ENCODE measurements at places on chromosomes 1 and 21. TPM values are rescaled to one million over a fixed set of nuclear protein-coding genes. Genes with fewer than 3 reads are reported as not detected.

CLCA4 gene
- not detected for polyA plus RNA-seq

MYOM3 gene
- polyA plus RNA-seq, result 0.06 TPM

CRYBG2 gene
- polyA plus RNA-seq, result not detected

ZNHIT6 gene
- polyA plus RNA-seq, result 7.3 TPM

NBL1 gene
- polyA plus RNA-seq, result 36.2 TPM

CYP4Z1 gene
- 0.03 TPM for polyA plus RNA-seq

KRTAP12-2 gene
- polyA plus RNA-seq, result not detected

GOLT1A gene
- not detected for polyA plus RNA-seq

C1orf87 gene
- not detected for polyA plus RNA-seq

FCRL2 gene
- polyA plus RNA-seq, result not detected

MPL gene
- 0.14 TPM for polyA plus RNA-seq

CA6 gene
- polyA plus RNA-seq, result not detected

BEST4 gene
- 0.21 TPM for polyA plus RNA-seq

DNA sequence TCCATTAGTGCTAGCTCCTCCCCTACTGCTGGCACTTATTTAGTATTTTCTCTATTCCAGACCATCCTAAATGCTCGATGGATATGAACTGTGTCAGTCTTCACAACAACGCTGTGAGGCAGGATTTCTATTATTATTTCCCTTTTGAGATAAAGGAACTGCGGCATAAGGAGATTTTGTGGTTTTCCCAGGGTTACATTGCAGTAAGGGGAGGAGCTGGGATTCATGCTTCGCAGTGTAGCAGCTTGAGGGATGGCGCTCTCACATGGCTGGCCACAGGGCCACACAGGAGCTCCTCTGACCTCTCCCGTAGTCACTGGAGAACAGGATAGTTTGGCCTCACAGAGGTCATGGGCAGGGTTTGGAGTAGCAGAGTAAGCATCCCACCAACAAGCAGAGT is 116.9 kb downstream of the BEND5 start:
- DNase-seq, result no peak

- no peak for DNase-seq
Observed at GRCh38 chr1:47785561-47786271, 211.5 kb downstream of the TRABD2B start.

DNA sequence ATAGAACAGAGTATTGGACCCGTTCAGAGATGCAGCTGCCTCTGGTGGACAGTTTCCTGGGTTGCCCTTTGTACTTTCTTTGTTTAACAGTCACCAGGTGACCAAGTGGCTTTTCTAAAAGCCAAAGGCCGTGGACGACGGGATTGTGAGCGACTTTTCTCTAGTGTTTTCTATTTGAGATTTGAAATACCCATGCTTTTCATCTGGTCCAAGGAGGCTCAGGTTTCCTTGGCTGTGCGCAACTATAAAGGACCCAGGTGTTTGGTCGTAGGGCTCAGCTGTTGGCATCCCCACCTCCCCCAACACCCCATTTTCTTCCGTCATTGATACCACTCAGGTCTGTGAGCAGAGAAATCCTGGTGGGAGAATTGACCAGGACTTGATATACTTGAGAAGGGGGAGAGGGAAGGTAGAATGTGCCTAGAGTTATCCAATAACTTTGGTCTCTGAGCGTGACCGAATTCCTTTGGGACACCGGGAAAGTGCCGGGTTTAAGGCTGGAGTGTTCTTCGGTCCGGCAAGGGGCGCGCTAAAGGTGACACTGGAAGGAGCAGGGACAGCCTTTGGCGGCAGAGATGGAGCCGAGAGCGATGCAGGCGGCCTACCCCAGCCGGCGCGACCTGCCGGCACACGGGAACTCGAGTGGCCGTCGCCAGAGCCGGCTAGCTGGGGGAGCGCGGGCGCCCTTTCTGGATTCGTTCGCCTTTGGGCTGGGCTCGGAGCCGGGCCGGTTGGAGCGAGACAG is 83.4 kb upstream of the BMP8A start:
- DNase-seq, result no peak

GRCh38 chr1:182704677-182705076 is 20.3 kb upstream of the RGS8 start:
- DNase-seq, result no peak

- DNase-seq, result no peak
Observed at GRCh38 chr1:14974361-14974760, 179.2 kb upstream of the TMEM51 start.

DNA sequence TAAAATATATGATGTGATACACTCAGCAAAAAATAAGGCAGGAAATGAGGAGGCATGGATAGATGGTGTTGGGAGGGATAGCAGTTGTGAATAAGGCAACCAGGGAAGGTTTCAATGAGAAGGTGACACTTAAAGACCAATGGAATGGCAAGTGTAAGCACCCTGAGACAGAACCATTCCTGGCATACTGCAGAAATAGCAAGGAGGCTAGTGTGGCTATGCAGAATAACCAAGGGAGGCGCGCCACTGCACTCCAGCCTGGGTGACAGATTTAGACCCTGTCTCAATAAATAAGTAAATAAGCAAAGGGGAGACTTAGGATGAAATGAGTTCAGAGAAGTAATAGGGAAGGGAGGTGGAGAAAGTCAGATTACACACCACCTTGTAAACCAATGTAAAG is 113.9 kb downstream of the TOMM20 start:
- DNase-seq, result no peak

DNA sequence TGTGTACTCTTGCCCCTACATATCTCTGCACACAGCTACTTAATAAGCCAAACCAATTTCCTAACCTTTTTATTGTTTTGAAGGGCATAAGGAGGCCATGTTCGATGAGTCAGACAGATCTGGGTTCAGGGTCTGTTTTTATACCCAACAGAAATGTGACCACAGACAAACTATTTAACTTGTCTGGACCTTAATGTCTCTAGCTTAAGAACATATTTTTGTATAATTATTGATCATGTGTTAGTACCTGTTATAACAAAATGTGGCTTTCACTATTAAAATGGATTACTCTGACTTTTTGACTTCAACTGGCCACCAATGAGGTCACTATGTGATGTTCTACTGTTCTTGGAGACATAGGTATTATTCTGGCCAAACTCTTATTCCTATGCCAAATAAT is 507.8 kb upstream of the USP24 start:
- DNase-seq, result no peak

- DNase-seq, result no peak
Observed at GRCh38 chr1:68121536-68121935, 71.1 kb upstream of the DIRAS3 start.

- DNase-seq, result no peak
Observed at GRCh38 chr21:31557421-31558188, 101.9 kb upstream of the SOD1 start.

DNA sequence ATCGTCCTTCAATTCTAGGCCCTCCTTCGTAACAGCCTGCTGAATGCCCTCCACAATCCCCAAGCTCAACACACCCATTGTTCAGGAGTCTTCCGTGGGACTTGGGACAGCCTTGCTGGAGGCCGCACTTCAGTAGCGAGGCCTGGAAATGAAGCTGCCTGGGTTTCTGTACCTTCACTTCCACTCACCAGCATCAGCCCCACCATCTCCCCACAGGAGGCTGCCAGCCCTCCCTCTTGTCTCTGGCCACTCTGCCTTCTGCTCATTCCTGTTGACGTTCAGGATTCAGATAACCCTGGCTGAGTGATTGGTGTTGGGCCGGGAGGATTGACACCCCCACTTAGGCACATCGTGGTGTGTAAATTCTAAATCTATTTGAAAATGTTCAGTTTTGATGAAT is 23.4 kb upstream of the CSF1 start:
- DNase-seq, result no peak

DNA sequence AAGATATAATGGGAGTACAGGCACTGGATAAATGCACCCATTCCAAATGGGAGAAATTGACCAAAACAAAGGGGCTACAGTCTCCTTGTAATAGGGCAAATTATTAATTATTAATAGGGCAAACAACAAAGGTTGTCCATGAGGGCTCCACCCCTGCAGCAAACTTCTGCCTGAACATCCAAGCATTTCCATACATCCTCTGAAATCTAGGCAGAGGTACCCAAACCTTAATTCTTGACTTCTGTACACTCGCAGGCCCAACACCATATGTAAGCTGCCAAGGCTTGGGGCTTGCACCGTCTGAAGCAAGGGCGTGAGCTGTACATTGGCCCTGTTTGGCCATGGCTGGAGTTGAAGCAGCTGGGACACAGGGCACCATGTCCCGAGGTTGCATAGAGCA is 33.7 kb downstream of the TNFSF4 start:
- DNase-seq, result no peak

DNA sequence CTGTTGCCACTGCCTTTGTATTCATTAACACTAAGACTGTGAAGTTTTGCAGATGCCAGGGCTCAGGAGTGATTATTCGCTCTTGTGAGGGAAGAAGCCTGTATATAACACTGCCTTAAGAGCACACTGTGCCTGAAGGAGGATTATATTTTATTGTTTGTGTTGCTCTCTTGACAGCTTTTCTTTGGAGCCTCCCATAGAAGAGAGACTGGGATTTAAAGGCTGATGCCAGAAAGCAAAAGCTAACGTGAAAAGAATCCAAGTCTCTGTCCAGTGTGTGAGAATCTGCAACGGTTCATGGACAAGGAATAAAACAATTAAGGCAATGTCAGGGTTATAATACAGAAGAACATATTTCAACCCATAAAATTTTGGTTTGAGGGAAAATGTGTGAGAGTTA is 316.8 kb downstream of the NFIA start:
- DNase-seq, result no peak

DNA sequence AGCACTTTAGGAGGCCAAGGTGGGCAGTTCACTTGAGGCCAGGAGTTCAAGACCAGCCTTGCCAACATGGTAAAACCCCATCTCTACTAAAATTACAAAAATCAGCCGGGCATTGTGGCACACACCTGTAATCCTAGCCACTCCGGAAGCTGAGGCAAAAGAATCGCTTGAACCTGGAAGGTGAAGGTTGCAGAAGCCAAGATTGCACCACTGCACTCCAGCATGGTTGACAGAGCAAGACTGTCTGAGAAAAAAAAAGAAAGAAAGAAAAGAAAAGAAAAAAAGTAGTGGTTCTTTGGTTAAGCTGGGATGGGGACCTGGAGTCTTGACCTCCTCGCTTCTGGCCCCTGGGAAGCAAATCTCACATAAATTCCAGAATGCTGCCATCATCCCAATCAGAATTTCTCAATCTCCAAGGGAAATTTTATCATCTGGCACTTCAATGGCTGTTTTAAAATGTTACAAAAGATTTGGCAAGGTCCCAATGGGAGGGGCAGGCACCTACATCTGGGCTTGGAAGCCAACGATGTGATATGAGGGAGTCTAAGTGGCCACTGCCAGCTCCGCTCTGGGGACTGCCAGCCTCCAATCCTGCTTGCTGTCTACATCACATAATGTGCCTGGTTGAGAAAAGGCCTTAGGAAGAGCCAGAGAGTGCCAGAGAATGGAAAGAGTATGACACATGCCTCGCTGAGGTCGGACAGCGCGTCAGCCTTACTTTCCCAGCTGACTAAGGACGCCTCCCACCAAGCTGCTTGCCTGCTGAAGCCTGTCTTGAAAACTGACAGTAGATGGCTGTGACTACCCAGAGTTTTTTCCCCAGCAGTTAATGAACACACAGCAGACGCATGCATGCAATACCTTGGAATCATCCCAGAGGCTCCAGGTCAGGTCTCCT is 42.1 kb upstream of the SRP9 start:
- DNase-seq, result peak; percentile 68

DNA sequence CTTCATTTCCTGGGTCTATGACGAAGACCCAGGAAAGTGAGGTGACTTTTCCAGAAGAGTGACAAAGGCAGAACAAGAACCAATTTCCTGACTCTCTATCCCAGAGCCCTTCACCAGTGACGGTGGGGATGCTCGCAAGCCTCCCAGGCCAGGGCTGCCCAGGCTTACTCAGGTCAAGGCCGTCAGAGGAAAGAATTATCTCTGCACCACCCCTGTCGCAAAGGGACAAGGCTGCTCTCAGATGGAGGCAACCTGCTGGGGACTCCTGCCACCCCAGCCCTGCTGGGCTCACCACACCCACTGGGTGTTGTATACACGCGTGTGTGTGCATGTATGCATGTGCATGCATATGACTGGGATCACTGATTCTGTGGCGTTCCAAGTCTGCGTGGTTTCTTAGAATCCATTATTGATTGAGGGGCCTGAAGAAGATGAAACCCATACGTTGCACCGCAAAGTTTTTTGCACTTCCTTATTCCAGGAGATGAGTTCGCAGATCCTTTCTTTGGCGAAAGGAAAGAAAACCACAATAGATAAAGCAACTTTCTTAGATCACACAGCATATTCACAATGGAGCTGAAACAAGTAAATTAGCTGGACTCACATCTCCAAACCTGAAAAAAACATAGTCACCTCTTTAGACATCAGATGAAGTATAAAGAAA is 255.8 kb downstream of the RHOU start:
- no peak for DNase-seq

DNA sequence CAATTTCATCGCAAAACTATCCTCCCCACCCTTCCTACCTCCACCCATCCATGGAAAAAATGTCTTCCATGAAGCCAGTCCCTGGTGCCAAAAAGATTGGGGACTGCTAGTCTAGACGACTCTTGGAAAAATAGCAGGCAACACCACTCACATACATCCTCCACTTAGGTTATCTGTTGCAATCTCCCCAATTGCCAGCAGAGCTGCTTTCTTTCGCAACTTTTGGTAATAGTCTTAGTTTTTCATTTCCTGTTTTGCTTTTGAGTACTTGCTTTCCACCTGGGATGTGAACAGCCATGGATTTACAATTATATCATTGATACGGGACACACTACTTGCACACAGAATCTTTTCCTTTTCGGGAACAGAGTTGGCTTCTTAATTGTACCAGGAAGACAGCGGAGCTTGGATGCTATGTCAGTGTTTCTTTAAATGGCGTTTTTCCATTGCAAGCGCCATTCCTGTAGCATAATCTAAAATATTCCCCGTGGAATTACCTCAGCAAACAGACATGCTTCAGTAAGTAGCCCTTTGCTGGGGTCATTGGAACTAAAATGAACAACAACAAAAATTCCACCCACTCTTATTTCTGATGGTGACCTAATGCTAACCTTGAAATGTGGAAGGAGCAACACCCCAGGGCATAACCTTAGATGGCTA is 183.3 kb upstream of the ADGRL2 start:
- DNase-seq, result no peak

DNA sequence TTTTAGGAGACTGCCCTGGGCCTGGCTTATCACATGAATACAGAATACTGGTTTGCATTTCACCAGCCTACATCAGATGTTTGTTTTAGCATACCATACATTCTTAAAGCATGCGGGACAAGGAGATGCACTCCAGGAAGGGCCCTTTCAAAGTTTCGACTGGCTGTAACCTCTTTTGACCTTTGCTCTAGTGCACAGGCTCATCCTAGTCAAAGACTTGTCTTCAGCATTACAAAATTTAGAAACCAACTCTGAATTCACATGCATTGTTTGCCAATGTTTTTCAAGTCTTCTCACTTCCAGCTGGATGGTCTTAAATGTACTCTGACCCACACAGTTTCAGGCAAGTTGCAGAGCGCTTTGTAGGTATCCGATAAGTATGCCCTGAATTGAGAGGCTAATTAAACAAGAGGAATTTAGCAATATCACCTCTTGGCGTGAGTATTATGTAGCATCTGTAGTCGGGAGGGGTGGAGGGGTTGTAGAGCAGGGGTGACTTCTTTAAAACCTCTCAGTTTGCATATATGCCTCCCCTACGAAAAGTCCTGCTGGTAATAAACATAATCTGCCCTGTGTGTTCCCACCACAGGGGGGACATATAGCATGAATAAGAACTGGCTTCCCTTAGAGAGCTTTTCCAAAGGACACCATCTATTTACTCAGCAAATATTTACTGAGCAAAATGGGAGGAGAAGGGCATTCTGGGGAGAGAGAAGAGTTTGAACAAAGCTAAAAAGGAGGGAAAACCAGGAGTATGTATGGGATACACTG is 24.4 kb upstream of the AHCYL1 start:
- no peak for DNase-seq

- no peak for DNase-seq
Observed at GRCh38 chr1:236388332-236388731, 5.8 kb upstream of the EDARADD start.

GRCh38 chr1:196611873-196612272 is 3.6 kb upstream of the KCNT2 start:
- DNase-seq, result no peak

Data from endothelial cell of umbilical vein (primary cell).